Stimulated activated CD8-positive, alpha-beta memory T cell treated with anti-CD3 and anti-CD28 coated beads, Interleukin-7, amount 100 ng/mL, for 24 hours (primary cell): ENCODE measurements at places on chromosomes 11 and 22.
A peak's percentile ranks its signal among the peaks of the same experiment; 100 is the strongest.

- no peak for DNase-seq
These were observed 695.7 kb downstream of the NELL1 start for GRCh38 chr11:21364866-21365624.

DNA sequence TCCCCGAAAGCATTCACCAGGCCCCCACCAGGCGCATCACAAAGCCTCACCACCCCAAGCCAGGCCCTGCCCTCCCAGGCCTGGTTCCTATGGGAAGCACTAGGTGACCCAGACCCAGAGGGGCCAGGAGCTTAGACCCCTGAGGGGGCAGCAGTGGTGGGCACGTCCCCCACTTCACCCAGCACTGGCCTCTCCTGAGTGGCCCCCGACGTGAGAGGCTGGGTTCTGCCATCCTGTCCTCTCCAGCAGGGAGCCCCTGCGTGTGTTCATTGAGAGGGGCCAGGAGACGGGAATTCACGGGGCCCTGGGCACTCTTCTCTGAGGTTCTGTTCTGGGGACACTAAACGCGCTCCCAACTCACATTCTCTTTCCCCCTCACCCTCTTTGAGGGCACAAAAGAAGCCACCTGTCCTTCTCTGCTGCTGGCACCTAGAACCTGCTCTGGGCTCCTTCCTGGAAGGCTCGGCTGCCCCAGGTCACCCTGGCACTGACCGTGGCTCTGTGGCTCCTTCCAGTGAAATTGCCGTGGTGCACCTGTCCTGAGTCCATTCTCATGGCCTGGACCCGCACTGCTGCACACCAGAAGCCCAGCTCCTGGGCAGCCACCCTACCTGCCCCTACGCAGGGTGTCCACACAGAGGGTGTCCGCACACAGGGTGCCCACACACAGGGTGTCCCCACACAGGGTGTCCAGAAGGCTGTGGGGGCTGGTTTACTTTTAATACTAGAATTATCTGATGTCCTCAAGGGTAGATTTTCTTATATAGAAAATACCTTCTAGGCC lies 12.2 kb downstream of the PTDSS2 start:
- no peak for DNase-seq

DNA sequence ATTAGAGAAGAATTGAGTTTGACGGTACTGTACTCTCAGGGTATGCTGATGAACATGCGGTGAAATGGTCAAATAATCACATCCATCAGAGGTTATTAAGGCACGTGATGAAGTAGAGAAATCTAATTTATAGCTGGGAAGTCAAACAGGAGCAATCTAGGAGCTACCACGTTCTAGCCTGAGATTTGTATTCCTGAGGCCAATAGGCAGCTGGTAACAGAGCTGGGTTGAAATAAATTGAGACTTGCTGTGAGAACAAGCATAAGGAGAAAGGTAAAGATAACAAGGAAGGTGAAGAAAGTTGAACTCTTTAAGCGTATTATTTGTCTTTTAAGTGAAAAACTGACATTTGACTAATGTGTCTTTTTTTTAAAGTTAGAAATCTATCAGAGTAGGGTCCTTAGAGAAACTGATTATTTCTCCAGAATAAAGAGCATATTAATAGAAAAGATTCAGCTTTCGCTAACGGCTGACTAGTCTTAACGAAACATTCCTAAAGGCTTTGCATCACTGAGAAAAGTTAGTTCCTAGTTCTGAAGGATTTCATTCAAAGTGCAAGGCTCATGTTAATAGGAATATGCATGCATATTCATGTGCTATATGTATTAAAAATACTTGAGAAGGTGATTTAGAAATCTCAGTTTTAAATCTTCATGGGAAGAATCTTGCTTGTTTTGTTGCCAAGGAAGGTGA lies 5.2 kb upstream of the WEE1 start:
- DNase-seq = no peak

- no peak for DNase-seq
These were observed 3.1 kb downstream of the APOBEC3G start for GRCh38 chr22:39080052-39080762.

DNA sequence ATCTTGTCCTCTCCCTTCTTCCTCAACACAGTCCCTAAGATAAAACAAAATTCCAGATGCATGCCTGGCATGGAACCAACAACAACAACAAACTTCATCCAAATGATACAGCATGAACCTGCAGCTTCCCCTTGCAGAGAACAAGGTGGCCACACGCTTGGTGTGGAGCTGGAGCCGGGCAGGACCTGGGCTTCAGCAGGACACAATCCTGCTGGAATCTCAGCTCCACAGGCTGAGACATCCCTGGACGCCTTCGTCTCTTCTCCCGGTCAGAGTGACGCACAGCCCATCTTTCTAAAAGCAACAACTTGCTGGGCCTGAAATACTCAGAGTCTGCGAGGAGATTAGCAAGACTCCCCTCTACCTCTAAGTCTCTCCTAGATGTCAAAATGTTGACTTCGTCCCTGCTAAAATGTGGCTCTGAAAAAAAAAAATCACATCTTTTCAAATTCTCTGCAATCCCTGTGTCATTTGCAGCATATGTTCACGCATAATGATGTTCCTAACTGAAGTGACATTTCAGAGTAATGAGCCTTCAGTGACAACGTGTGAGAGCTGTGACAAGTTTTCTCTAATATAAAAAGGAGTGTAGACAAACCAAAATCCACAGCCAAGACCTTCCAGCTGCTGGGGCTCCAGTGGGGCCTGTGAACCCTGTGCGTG lies 1232.3 kb downstream of the TBC1D22A start:
- no peak for DNase-seq

DNA sequence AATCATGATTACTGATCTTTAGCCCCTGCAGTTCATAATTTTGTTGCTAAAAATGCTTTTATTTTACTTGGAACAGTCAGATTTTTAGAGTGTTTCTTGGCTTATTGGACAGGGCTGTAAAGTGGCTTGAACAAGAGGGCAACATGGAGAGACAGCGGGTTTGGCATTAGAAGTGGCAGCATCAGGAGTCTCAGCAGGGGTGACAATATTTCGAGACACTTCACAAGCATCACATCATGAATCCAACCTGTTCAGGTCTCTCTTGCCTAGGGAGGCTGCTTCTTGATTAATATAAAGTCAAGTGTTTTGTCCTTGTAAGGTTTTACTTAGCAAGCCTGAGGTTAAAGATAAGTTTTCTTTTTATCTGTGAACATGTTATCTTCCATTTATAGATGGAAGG lies 2249.5 kb downstream of the LRRC4C start:
- no peak for DNase-seq

- DNase-seq = no peak
These were observed 153.2 kb downstream of the CTTN start for GRCh38 chr11:70551351-70552166.

GRCh38 chr11:59263225-59263894 lies 50.6 kb upstream of the MPEG1 start:
- DNase-seq = no peak

DNA sequence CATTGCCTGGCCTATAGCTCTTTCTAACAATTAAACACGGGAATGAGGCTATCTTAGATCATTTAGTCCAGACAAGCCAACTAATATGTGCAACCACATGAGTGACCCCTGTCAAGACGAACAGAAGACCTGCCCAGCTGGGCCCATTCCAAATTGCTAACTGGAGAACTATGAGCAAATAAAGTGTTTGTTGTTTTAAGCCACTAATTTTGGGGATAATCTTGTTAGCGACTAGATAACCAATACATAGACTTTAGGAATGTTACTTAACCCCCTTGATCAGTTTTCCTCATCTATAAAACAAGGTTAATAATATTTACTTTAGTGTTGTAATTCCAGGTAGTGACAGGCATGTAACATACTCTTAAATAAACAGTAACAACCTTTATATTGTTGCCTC lies 848.3 kb downstream of the METTL15 start:
- no peak for DNase-seq

DNA sequence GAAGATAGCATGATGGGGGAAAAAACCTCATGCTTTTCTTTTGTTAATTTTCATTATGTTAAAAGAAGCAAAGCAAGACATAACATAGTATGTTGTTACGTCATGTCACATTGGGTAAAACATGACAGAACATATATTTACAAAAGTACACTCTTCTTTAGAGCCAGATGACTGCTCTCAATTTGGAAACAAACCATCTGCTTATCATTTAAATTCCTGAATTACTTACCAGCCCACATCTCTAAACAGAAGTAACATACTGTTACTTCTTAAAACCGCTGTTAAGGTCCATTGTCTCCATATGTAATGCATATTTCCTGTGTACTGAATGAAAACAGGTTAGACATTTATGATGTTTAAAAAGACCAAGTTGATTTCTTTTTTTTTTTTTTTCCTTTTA lies 100.0 kb downstream of the TMEM135 start:
- no peak for DNase-seq

GRCh38 chr22:50498322-50498890 lies 9.1 kb downstream of the LMF2 start:
- peak; percentile 39 for DNase-seq

- DNase-seq = no peak
These were observed 156.7 kb downstream of the CNTN5 start for GRCh38 chr11:99177446-99177845.

GRCh38 chr22:38109371-38110001 lies 998 bp downstream of the BAIAP2L2 start:
- no peak for DNase-seq

GRCh38 chr11:45982656-45983470 lies 60.4 kb downstream of the LARGE2 start:
- DNase-seq = no peak

DNA sequence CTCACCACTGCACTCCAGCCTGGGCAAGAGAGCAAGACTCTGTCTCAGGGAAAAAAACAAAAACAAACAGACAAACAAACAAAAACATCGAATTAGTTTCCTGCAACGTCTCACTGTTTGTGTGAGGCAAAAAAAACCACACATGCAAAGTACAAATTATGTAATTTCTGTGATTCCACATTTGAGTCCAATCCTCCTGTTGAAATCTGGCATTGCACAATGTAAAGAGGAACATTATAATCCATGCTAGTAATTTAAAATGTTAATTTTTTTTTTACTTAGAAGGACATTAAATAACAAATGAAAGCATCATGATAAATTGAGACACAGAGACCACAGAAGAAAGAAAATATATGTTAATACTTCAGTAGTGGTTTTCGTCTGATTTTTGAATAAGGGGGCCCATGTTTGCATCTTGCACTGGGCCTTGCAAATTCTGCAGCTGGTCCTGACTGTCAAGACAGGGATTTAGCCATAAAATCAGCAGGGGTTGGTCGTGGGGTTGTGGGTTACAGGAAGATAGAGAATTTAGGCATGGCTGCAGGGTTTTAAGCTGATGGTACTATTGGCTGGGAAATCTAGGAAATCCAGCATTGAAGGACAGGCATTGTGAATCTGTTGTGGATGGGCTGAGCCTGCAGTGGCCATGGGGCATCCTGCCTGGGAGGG lies 102.6 kb upstream of the ALDH3B2 start:
- DNase-seq = no peak

DNA sequence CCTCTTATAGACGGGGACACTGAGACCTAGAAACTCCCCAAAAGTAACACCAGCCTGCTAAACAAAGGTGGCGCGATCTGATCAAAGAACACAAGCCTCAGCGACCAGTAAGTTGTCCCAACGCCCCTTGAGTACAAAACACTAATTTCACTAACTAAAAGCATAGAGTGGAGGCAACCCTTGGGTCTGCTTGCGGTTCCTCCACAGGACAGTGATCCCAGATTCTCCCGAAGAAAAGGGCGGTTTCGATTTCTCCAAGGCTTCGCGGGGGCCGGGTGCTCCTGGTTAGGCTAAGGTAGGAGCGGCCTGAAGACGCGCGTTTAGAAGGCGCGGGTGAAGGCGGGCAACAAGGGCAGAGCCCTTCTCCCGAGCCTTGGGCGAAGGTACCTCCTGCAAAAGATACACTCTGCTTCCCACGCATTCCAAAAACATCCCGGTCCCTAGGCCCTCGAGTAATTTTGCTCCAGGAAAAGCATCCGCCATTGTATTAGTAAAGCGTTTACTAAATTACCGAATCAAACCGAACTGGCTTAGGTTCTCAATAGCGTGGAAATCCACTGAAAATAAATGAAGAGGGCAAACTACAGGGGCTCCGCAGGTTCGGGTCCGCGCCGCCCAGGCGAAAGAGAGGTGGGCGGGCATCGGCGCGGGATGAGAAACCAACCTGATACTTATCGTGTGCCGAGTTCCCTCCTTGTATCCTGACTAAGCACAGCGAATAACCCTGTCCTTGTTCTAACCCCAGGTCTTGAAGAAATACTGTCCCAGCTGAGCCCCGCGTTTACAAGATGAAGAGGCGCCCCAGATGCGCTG lies 2.0 kb downstream of the WT1 start:
- DNase-seq = no peak

GRCh38 chr11:113730887-113731726 lies 25.0 kb upstream of the TMPRSS5 start:
- no peak for DNase-seq

GRCh38 chr11:19345848-19346681 lies 105.3 kb upstream of the E2F8 start:
- no peak for DNase-seq

DNA sequence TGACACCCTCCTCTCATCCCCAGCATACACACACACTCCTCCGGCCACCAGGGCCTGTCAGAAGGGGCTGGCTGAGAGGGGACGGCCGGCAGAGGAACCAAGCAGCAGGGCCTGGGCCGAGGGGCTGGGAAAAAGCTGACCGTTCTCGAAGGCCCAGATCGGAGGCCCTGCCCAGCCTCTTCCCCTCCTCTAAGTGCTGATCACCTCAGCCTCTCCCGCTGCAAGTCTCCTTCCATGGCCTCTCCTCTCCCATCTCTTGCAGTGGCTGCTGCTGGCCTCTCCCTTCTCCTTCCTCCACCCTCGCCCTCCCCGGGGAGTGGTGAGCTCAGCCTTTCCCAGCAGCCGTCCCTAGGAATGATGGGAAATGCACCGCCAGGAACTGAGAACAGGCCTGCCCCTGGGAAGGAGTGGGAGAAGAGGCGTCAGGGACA lies 39.6 kb downstream of the ARRB1 start:
- no peak for DNase-seq

DNA sequence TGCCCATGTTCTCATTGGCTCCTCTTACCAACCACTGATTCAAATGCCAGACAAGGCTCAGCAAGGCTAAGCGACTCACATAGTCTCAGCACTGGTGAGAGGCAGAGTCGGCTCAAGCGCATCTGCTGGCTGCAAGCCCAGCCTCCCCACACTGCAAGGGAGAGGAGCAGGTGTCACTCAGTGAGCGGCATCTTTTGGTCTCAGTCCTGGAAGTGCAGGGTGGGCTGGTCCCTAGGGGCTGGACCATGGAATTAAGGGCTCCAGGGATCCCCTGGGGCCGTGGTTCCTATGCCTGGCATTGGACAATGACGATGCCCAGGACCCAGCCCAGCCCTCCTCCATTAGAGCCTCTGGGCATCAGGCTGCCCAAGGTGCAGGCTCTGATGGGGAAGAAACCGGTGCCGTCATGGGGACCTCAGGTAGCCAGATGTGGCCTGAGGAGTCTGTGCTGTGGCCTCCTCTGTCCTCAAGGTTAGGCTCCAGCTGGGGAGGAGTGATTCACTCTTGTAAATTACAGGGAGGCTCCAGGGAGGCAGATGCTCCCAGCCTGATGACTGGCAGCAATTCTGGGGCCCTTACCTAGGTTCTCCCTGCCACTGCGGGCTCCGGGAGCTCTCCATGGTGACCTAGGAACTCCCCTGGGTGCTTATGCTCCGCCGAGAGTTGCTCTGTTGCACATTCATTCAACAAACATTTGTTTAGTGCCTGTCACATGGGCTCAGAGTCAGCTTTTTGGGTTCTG lies 28.0 kb downstream of the FADS2 start:
- DNase-seq = no peak
